NCI-H1417 (cell line): ENCODE measurements at places on chromosomes 7 and 10.

GRCh38 chr7:13790611-13791010, 198.9 kb downstream of the ETV1 start:
- DNase-seq = no peak

GRCh38 chr10:101529725-101530553, 58.1 kb downstream of the POLL start:
- peak; percentile 26 for DNase-seq

GRCh38 chr10:393106-393745, 258.0 kb downstream of the ZMYND11 start:
- no peak for DNase-seq

DNA sequence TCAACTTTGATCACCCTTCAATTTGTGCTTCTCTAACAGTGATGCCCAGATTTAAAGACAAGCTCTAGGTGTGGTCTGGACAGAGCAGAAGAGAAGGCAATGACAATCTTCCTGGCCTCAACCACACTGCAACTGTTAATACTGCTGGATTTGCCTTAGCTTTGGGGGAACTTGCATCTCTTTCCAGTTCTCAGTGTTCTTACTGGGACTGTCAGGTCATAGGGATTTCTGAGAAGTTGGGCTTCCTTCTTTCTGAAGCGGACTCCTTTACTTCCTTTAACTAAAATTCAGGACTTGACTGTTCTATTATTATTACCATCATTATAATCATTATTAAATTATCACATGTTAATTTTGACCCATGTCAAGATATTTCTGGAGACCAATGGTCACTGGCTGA, 80.8 kb downstream of the OSBPL3 start:
- DNase-seq = no peak

DNA sequence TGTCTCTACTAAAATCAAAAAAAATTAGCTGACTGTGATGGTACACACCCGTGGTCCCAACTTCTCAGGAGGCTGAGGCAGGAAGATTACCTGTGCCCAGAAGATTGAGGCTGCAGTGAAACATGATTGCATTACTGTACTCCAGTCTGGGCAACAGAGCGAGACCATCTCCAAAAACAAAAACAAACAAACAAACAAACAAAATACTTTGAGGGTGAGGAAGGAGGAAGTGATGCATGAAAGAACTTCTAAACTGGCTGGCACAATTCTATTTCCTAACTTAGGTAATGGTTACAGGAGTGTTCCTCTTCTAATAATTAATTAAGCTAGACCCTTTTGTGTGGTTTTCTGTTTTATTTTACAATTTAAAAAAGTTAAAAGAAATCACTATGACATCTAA, 15.5 kb downstream of the WAPL start:
- DNase-seq = no peak

DNA sequence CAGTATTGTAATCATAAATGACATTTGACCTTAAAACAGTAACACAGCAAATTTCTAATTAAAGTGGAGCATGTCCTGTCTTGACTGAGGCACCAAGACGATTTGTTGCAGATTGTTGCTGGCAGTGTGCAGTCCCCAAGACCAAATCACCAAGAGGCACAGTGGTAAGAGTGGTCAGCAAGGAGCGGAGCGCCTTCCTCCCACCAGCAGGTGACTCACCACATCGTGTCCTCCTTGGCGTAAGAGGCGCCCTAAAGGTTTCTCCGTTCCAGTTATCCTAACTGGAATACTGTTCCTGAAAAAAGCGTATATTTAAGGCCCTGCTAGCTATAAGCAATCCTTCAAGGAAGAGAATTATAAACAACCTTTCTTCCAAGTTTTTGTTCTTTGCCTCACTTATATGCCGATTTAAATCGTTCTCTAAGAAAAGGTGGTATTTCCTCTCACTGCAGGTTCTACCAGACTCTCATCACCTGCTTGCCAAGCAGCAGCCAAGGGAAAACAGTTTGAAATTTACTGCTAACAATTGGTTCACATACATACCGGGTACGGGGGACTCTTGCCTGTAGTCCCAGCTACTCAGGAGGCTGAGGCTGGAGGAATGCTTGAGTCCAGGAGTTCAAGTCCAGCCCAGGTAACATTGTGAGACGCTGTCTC, 10.7 kb upstream of the REPIN1 start:
- no peak for DNase-seq

DNA sequence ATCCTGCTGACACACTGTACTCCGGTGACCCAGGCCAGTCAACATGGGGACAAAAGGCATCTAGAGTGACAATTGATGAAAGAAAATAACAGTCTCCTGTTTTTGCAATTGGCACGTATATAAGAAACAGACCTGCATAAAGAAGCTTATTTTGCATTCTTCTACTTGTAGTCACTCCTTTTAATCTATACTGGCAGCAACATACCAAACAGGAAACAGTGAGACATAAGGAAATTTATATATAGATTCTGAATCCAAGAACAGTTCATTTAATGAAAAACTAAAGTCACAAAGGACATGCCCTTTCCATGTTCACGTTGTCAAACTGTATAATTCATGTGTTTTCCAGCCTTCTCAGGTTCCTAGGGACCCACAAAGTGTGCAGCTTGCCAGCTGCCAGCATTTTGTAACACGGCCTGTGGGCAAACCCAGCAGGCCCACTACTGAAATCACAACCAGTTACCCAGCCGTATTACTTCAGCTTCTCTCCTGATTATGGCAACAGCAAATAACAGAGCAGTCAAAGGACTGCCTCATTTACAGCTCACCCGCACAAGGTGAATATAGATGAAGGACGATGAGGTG, 72.3 kb downstream of the AMPH start:
- no peak for DNase-seq

GRCh38 chr10:127265288-127265687, 68.9 kb upstream of the INSYN2A start:
- no peak for DNase-seq

- DNase-seq = no peak
These were observed 136.6 kb upstream of the CCDC6 start for GRCh38 chr10:60042914-60043313.

DNA sequence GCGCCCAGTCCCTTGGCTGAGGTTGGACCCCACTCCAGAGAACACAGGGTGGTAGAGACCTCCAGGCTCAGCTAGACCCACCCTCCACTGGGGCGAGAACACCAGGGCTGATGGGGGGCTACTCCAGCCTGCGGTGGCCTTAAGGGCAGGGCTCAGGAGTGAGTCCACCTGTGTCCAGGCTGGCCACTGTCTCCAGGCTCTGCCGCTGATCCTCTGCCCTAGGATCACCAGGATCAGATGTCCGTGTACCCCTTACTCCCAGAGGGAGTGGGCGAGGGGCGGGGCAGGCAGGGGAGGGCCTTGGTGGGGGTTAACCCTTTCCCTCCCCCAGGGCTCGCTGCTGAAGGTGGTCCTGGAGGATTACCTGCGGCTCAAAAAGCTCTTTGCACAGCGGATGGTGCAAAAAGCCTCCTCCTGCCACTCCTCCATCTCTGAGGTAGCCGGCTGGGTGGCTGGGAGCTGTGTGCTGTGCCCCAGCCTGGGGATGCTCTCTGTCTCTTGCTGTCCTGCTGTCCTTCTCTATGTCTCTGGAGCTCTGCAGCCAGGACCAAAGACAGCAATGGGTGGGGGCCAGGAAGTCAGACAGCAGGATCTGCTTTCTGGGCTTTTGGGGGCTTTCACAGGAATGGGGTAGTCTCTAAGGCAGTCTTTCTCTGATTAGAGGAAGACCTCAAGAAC, 38.0 kb downstream of the PSAP start:
- DNase-seq = no peak

DNA sequence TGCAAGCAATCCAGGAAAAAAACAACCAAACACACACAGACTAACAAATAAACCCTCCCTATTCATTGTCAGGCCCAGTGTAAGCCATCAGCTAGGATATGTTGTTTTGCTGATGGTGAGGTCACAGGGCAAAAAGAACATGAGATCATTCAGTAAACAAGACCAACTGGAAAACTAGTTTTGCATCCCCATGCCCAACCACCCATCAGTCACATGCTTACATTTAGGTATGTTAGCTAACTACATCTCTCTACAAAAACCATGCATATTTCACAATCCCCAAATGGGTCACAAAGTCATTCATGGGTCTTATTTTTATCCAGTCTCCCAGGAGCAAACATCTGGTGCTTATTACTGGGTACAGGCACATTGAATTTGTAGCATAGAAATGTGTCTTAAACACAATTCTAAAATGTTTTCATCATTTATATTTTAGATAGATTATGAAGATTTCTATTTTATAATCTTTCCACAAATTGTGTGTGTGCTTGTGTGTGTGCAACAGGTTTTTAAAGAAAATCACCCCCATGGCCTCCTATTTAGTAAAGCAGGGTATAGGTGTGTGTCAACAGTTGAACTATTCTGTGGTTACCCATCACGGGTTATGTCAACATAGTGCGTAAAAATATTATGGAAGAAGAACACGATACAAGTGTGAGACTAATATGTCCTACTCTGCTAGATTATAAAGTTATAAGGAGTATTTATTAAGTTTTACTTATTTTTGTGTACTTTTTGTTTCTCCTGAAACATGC, 103.8 kb upstream of the AKR1E2 start:
- no peak for DNase-seq
